ENCODE measurements at places on chromosomes 13 and 19.

GRCh38 chr13:90405301-90405700 lies 942.2 kb upstream of the MIR17HG start:
- no peak for DNase-seq

GRCh38 chr19:55633861-55634260 lies 6.9 kb upstream of the ZNF580 start:
- no peak for DNase-seq

- no peak for DNase-seq
Observed at GRCh38 chr13:26861941-26862340, 101.4 kb upstream of the GPR12 start.

DNA sequence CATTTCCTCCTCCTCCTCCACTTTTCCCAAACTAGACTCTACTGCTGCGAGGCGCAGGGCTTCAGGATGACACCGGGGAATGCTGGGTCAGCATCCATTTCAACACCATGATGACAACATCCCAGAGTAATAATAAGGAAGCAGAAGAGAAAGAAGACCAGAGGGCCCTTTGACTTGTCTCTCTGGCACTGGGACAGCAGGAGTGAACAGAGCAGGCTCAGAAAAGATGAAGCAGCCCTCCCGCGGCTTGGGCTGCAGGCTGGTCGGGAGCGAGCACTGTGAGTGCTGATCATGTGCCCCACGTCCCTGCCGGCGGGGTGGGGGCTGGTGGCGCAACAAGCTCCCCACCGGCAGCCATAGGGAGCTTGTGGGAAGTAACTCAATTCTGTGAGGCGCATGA lies 30.5 kb downstream of the RANBP3 start:
- no peak for DNase-seq

DNA sequence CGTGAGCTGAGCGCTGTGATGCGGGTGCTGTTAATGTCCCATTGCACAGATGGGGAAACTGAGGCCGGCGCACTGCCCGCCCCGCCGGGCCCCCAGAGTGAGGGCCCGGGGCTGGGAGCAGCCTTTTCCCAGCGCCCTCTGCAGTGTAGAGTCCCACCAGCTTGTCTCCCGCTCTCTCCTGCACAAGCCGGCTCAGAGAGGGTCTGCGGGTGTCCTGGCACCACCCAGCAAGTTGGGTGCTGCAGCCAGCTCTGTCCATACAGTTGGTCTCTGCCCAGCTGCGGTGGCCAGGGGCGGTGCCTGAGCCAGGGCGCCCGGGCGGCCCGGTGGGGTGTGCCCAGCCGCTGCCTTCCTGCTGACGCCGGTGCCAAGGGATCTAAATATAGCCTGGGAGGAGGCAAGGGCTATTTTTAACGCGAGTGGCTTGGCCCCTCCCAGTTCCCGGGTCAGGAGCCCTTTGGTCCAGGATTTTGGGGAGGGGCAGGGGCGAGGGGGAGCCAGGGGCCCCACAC lies 19.3 kb downstream of the GADD45B start:
- DNase-seq = no peak

GRCh38 chr19:50639121-50640112 lies at the start of gene SYT3:
Gene SYT3 (minus strand): TSS chr19:50639881. CDS start chr19:50637411, 2,470 bp downstream.
- no peak for DNase-seq

DNA sequence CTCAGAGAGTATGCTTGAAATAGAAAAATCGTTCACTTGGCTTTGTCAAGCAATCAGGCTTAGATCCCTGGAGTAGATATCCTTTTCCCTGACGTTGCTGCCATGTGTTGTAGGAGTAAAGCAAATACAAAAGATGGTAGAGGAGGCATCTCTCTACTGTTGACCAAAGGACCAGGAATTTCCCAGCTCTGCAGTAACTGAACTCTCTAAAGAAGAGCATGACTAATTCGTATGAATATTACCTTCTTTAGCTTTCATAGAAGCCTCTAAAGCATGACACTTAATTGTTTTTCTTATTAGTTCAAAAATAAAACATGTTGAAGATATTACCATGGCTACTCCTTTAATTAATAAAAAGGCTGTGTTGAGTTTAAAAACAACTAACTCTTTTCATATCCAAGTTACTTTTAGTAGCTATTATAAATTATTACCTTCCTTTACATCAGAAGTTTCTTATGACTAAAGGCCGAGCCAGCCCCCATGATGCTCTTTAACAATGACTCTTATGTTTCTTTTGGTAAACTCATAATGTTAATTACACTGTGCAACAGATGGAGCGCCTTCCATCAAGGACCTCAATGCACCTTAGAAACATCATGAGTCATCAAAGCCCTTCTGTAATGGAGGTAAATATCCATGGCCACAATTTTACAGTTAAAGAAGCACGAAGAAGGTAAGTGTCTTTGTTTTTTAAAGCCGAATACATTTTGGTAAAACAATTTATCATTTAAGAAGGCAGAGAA lies 352.4 kb downstream of the KLF5 start:
- DNase-seq = no peak

DNA sequence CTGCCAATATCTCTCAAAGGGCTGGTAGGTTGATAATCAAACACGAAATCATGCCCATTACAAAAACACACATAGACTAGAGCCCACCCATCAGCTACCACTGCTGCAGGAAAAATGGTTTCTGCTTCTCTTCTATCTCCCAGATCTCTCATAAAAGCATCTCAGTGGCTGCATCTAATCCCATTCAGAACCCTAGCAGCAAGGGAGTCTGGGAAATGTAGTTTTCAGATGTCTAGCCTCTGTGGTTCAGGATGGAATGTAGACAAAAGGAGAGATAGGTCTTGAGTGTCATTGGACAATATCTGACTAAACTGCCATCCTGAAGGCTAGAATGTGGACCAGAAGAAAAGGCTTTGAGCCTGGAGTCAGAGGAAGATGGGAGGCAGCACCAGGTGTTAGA lies 32.1 kb downstream of the RDH8 start:
- DNase-seq = no peak

- no peak for DNase-seq
Observed at GRCh38 chr13:71378961-71379905, 487.8 kb downstream of the DACH1 start.

- DNase-seq = no peak
Observed at GRCh38 chr13:50928102-50928501, 18.5 kb downstream of the RNASEH2B start.

DNA sequence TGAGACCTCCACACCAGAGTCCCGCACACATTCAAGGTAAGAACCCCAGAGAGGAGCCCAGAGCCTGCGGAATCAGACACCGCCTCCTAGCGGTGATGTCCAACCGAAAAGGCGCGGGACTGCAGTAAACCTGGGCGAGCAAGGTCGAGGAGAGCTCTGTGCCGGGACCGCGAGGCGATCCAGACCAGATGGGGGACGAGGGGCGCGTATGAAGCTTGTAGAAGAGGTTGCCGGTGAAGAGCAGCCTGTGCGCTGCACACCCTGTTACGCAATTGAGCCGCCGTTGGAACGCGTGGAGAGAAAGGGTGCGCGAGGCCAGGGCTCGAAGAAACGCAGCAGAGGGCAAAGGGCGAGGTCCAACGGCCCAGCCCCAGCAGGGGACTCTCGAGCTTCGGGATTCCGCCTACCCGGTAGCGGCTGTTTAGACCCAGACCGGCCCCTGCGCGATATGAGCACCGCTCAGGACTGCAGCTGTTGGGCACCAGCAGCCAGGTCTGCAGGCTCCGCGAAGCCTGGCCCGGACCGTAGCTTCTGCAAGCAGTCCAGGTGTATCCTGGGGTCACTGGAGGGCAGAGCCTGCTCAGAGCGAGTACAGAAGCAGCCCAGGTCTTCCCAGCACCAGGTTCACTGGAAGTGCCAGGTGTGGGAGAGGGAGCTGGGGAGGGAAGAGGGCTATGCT lies 65.9 kb upstream of the ZNF599 start:
- DNase-seq = no peak

DNA sequence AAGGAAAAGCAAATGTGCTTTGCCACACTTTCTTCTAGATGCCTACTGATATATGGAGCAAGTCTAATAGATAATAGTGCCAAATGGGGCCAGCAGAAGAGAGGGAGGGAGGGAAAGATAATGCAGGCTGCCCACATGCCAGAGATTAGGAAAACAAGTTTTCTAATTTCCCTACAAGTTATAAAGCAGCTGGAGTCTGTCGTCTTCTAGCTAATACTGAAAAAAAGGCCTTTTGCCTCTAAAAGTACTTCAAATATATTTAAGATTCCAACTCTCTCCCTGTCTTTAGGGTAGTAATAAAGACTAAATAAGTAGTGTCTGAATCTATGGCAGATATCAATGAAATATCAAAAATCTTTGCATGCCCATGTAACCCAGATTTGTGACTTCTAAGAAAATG lies 632.0 kb upstream of the MIR17HG start:
- DNase-seq = no peak

DNA sequence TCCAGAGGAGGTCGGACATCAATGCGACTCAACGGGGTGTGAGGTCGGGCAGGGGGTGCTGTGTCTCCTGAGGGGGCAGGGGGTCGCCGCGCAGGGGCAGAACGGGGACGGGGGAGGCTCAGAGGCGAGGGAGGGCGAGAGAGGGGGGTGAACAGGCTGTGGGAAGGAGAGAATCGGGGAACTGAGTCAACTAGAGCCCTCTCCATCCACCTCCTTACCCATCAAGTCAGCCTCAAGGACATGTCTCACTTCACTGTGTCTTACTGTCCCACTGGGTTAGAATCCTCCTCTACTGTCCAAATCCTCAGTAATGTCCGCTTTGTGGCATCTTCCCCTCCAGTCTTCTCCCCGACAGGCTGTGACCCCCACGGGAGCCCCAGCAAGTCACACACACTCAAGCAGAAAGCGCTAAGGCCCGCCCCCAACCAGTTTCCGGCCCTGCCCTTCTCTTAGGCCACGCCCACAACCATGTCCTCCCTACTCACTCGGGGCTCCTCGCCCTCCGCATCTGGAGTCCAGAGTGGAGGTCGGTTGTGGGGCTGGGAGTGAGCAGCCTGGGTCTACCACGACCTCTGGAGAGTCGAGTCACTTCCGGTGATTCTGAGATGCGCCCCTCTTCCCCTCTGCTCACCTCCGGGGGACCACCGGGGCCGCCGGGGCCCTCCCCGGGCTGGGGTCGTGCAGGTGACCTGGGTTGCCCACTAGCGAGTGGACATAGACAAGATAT lies 9.3 kb downstream of the PLEKHA4 start:
- peak; percentile 81 for DNase-seq

- DNase-seq = no peak
Observed at GRCh38 chr13:32838945-32839344, 177.3 kb upstream of the KL start.

GRCh38 chr13:92097337-92097903 lies 699.0 kb downstream of the GPC5 start:
- DNase-seq = no peak

- DNase-seq = no peak
Observed at GRCh38 chr13:51740698-51741097, 63.3 kb downstream of the DHRS12 start.

GRCh38 chr19:31723101-31723500 lies 373.9 kb upstream of the TSHZ3 start:
- DNase-seq = no peak

GRCh38 chr19:19578252-19578651 lies 40.2 kb downstream of the CILP2 start:
- no peak for DNase-seq

GRCh38 chr19:12800923-12801465 lies 606 bp downstream of the PRDX2 start:
- DNase-seq = no peak

GRCh38 chr13:19960653-19960976 lies 2.1 kb downstream of the ZMYM2 start:
- no peak for DNase-seq

GRCh38 chr13:50285283-50285682 lies 270.0 kb downstream of the KCNRG start:
- no peak for DNase-seq

DNA sequence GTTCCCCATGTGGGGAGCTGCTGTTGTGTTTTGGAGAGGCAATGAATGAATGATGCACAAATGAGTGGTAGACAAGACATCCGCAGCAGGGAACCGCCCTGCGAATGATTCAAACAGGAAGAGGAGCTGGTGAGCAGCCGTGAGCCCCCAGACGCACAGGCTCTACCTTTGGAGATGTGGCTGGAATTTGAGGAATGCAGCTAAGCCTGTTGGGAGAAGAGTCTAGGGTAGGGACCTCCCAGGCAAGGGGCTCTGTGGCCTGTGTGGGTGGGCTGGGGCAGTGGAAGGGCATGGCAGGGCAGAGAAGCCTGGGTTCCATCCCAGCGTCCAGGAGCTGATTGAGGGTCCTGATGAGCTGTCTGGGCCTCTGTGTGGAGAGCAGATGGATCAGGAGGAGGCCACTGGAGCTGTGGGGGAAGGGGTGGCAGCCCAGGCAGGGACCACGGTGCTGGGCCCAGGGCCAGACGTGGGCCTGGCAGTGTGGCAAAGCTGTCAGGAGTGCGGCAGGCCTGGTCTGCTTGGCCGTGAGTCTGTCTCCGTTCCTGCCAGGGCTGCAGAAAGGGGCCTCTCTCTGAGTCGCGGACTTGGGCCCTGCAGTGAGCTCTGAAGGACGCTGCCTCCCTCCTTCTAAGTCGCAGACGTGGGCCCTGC lies 41.8 kb upstream of the DCUN1D2 start:
- DNase-seq = no peak

GRCh38 chr19:39409208-39410016 lies 2.8 kb downstream of the ZFP36 start:
- DNase-seq = peak; percentile 66

DNA sequence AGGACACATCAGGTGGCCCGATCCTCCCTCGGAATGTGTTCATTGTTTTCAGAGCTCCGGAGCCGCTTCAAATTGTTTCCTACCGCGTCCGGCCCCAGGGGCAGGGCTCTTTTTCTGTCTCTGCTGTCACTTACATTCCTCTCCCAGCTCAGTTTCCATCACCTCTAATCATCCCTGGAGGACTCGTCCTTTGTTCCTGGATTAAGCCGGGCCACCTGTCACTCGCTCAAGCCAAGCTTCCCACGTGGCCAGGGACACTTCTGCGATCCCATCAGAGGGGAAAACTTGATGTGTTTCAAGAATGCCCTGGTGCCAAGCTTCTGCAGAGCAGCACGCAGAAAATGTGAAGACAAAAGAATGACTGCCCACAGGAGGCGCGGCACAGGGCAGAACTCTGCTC lies 13.5 kb downstream of the IL17D start:
- no peak for DNase-seq

- DNase-seq = peak; percentile 54
Observed at GRCh38 chr19:35404879-35405622, 34.2 kb downstream of the GPR42 start.

DNA sequence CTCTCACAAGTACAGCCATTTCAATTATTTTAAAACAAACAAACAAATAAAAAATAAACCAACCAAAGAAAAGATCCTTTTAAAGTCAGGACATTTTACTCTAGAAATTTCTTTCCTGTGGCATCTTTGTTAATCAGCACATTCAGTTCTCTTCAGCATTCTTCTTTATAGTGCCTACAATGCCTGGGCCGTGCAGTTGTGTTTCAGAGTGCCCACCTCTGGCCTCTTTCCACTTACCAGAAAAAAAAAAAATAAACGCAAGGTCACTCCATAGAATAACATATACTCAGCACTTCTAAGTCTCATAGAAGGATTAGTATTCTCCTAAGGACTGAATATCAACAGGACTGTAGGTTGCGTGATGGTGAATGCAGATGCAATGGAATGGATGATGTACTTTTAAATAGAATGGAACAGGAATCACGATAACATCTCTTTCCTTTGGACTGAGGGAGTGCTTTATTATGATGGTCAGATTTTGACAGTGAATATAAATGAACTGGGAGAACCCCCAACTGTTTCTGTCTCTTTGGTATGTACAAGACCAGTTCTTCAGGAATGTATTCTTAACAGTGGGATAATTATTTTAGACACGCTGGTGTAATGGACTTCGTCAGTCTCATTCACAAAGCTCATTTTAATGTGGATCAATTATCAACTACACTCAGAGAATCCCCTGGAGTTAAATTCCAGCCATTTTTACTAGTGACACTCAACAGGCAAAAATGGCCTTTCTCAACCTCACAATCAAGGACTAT lies 125.0 kb upstream of the NBEA start:
- DNase-seq = no peak
